Neural crest cell (in vitro differentiated cells): ENCODE measurements at places on chromosomes 5 and 9.

GRCh38 chr9:120965344-120966012, 38.9 kb upstream of the TRAF1 start:
- peak; percentile 31 for DNase-seq

DNA sequence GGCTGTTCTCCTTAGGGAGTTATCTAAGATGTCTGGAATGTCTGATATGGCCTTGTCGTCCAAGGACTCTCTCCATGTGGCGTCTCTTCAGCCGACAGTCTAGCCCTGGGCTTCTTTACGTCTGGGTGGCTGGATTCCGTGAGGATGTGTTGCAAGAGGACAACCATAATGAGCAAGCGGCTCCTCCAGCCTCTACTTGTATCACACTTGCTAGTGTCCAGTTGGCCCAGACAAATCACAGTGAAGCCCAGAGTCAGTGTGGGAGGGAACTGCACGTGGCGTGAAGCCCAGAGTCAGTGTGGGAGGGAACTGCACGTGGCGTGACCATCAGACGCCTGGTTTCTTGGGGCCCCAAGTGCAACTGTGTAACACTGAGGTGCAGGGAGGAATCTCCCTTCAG, 61.1 kb downstream of the COL23A1 start:
- DNase-seq = no peak

GRCh38 chr9:19372567-19372966, 7.5 kb downstream of the RPS6 start:
- DNase-seq = no peak

DNA sequence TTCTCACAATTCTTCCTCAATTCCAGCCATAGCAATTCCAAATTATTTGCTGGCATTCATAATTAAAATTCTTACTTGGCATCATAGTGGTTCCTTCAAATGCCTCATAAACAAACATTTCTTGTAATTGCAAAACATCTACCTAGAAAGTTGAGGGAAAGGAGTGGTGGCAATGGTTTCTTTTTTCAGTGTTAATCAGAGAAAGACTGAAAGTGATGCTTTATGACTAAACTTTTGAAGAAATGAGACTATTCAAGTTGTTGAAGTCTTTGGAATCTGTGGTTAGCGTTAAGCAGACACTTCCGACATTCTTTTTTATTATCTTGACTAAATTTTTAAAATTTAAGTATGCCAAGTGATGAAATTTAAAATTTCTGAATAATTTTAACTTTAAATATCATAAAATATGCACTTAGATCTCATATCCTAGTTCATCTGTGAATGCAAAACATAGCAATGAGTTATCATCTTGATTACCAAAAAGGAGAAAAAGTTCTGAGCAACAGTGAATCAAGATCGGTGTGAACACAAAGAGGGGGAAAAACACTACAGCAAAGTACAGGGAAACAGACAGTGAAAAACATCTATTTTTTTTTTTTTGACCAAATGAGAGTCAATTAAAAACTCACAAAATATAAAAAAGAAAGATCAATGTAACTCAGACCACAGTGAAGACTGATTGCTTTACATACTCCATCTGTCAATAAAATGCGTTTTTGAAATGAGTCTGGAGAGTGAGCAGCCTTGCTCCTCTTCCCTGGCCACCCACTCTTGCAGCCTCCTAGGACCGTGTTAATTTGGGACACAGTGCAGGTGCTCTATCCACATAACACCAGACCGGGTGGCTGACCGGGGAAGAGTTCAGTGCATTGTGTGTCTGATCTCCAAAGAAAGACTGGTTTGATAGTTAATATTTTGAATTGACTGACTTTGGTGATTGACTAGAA, 20.6 kb upstream of the IL7R start:
- no peak for DNase-seq

- DNase-seq = no peak
Measured at GRCh38 chr5:158609333-158610050, 490.2 kb downstream of the EBF1 start.

- no peak for DNase-seq
Measured at GRCh38 chr9:133713960-133714495, 24.1 kb downstream of the SARDH start.

- DNase-seq = no peak
Measured at GRCh38 chr5:87127956-87128687, 139.6 kb upstream of the RASA1 start.

GRCh38 chr5:141567513-141568117, 51.2 kb downstream of the DIAPH1 start:
- DNase-seq = no peak

DNA sequence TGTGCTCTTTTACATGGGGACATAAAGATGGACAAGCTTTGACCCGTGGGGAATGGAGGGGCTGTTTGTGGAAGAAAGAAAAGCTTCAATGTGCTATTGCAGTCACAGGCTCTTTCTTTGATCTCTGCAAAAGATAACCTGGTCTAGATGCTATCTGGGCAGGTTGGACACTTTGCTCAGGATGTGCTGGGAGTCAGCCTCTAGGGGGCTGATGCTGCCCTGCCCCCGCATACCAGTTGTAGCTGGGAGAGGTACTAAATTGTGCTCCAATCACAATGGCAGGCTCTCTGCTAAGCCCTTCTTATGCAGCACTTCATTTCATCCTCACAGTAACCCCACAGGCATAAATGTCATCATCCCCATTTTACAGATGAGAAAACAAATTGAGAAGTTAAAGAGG, 67.2 kb downstream of the PSD2 start:
- DNase-seq = no peak

- DNase-seq = peak; percentile 77
Measured at GRCh38 chr5:149367249-149367971, 9.6 kb downstream of the PCYOX1L start.

GRCh38 chr5:168686837-168687236, 107.7 kb upstream of the PANK3 start:
- no peak for DNase-seq

- no peak for DNase-seq
Measured at GRCh38 chr5:109905906-109906305, 216.2 kb downstream of the MAN2A1 start.

- no peak for DNase-seq
Measured at GRCh38 chr9:104635456-104635855, 17.5 kb upstream of the OR13C9 start.

- DNase-seq = no peak
Measured at GRCh38 chr9:134598884-134599245, 42.7 kb upstream of the COL5A1 start.

GRCh38 chr5:10801931-10802666, 41.1 kb upstream of the DAP start:
- no peak for DNase-seq

- DNase-seq = no peak
Measured at GRCh38 chr9:96188571-96188970, 113.4 kb downstream of the HSD17B3 start.

- no peak for DNase-seq
Measured at GRCh38 chr5:10467281-10468198, 25.9 kb downstream of the ROPN1L start.
